Activated CD4-positive, alpha-beta T cell treated with anti-CD3 and anti-CD28 coated beads, Interleukin-2, amount 10 ng/mL, durations not matched to agents 7 days and 5 days (primary cell): ENCODE measurements at places on chromosomes 11 and 22.
A peak's percentile ranks its signal among the peaks of the same experiment; 100 is the strongest.

DNA sequence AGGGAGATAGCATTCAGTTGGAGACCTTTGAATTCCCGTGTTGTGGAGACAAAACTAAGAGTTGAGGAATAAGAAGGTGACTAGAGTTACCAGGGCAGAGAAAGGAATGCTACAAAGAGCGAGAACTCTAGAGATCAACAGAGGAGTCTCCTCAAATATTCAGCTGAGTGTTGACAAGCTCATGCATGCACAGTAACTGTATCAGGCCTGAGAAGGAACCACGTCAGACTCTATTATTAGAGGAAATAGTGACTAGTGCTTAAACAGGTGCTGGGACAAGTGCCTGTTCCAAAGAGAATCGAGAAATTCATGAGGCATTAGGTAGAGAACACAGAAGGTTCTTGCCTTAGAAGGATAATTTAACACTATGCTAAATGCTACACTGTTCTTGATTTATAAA is 333.8 kb upstream of the CHORDC1 start:
- no peak for DNase-seq

DNA sequence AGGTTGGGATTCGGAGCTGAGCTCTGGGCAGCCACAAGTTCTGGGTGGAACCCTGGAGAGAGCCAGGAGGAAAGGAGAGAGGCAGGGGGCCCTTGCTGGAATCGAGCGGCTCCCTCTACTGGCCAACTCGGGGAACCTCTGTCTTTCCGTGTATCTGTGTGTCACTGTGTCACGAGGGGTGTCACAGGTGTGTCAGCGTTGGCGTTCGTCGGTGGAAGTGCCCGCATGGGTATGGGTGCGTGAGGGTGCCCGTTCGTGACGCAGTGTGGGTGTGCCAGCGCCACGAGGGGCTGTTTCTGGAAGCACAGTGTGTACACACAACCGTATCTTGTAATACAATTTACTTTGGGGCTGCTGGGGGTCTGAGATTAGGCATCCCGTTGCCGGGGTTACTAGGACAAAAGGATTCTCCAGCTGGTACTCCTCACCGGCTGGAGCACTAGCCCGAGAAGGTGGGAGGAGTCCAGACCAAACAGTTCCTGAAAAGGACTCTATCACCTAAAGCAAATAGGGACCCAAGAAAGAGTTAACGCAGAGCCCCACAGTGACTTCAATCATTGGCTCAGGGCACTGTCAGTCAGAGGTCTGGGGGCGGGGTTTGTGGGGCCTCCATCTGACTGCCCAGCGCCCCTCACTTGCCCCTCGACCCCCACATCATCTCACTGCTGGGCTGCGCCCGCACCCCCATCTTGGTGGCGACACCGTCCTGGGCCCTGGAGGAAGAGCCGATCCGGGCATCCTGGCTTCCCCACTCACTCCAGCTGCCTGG is 2.6 kb upstream of the BCL9L start:
- DNase-seq: peak; percentile 94

DNA sequence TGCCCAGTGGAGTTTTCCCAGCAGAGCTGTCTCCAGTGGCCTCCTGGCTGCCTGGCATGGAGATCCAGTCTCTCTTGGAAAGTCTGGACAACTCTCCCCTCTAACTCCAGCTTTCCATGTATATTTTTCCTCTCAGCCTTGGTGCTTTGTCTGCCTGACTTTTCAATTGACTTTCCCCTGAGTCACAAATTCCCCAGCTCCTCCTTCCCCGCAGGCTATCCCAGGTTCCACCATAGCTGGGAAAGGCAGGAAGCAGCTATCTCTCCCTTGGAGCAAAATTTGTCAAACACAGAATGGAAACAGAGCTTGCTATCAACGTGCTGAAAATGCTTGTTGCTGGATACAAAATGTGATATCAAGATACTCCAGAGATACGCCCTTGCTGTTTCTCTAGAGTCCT is 384.8 kb downstream of the TMEM135 start:
- DNase-seq: no peak

DNA sequence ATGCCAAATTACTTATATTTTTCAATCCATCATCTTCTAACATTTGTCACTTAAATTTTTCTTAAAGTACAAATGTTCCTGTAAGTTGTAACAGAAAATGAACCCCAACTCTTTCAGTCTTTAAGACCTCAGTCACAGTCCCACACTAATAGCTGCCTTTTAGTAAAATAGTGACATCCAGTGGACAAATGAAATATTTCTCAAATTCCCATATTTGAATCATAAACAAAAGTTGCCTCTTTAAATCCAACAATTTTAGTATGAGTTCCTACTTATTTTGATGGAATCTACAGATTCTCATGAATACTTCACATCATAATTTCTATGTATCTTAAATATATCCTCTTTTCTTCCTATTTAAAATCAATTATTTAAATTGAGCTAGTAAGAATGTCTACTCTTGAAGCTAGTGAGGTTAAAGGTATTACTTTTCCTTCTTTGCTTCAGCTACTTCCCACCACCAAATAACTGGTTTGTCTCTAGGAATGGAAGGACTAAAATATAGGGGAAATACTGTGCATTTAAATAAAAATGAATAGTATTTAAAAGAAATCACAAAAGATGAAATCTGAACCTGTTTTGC is 9.2 kb downstream of the LIN7C start:
- no peak for DNase-seq

- no peak for DNase-seq
These were observed 279.8 kb downstream of the DDX10 start for GRCh38 chr11:108944471-108945178.

GRCh38 chr11:2218031-2218633 is 46.5 kb upstream of the TH start:
- DNase-seq: no peak

- no peak for DNase-seq
These were observed 33.8 kb downstream of the CEP164 start for GRCh38 chr11:117361432-117361831.

GRCh38 chr22:36796552-36797175 is 20.2 kb downstream of the PVALB start:
- DNase-seq: no peak

DNA sequence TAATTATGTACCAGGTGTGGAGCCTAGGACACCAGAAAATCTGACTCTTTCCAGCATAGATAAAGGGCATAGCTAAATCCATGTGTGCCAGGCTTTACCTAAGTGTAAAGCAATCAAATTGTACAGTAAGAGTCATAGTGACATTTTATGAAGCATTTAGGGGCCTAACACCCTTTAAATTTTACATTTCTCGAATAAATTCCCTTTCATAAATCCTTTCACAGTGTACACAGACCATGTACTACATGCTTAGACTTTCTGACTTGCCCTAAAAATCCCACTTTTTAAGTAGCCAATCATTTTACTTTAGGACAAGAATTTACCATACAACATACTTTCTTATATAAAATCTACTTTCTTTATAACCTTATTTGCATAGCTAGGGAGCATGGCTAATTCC is 727.6 kb upstream of the LUZP2 start:
- DNase-seq: no peak

GRCh38 chr22:26463688-26464087 is 19.9 kb downstream of the HPS4 start:
- no peak for DNase-seq

DNA sequence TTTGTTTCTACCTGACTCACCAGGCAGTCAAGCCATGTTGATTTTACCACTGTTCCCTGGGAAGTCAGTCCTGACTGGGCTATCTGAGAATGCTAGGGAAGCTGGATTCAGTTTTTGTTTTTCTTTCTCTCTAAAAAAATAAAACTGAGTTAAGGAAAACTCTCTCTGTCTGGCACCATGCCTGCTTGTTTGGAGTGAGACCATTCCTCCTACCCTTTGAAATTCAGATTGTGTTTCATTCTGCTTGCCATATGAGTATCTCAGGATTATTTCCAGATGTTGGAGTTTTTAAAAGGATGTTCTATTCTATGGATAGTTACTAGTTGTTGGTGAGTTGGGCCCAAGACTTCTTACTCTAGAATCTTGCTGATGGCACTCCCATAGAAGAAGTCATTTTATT is 1917.0 kb downstream of the LRRC4C start:
- no peak for DNase-seq

- DNase-seq: no peak
These were observed 68.6 kb downstream of the MICAL2 start for GRCh38 chr11:12179019-12179418.

DNA sequence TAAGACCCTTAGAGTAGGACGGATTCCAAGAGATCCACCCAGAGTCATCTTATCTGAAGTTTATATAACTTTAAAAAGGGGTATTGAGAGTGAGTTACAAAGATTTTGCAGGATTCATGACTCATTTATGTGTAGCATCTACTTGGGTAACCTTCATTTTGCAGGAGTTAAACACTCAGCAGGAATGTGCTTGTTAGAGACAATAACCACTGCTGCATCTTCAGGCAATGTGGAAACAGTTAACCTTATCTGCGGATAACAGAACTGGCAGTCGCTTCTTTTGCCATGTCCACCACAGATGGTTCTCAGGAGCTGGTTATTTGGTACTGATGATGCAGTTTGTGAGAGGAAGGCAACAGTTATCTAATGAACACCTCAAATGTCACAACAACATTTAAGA is 417.9 kb upstream of the DDI1 start:
- no peak for DNase-seq

GRCh38 chr11:117574551-117574950 is 222.5 kb downstream of the DSCAML1 start:
- no peak for DNase-seq
